ENCODE measurements at places on chromosomes 6 and 20.

GRCh38 chr20:21048841-21049273 lies 57.3 kb downstream of the LINC00237 start:
- peak; percentile 66 for DNase-seq

DNA sequence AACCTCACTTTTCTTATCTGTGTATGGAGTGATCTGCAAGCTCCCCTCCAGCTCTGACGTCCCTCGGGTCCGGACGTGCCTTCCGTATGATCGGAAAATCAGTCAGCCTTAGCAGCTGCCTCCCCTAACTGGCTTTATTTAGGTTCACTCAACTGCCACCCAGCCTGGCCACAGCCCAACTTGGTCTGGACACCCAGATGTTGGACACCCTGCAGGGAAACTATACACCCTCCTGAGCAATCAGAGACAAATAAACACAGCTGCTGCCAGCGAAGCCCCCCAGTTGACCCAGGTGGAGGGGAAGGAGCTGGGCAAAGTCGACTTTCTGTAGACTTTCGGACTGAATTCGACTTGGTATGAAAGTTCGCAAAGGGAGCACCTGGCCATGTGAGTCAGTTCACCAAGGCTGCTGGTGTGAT lies 28.9 kb downstream of the TBC1D7 start:
- DNase-seq, result no peak

DNA sequence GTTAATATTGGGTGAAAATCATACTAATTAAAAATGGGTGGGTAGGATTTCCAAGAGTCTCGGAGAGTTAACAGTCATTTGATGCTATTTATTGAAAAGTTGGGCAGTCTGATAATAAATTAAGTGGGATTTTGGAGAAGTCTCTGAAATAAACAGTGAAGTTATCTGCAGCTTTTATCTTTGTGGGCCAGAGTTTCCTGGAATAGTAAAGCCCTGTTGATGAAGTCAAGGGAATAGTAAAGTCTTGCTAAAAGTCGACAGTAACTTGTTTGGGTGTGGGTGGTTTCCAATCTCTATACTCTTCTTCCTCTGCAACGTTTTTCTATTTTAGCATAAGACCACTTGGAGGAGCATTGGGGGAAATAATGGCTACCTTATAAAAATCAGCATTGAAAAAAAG lies 493.6 kb downstream of the EPM2A start:
- DNase-seq, result no peak

- no peak for DNase-seq
Observed at GRCh38 chr6:125499535-125499934, 197.8 kb upstream of the HDDC2 start.

DNA sequence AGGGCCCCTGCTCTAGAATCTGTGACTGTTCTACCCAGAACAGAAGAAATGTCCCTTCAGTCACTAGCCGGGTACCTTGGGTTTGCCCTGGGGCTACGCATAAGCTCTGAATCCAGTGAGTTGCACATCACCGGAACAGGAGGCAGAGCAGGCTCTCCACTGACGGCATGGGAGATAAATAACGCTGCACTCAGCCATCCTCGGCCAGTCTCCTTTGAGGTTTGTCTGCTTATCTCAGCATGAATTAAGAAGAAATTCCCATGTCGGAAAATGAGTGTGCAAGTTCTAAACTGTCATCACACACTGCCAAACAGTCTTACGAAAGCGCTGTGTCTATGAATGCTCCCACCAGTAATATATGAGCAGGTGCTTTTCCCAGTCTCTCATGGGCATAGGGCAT lies 90.8 kb downstream of the FAM50B start:
- DNase-seq, result no peak

DNA sequence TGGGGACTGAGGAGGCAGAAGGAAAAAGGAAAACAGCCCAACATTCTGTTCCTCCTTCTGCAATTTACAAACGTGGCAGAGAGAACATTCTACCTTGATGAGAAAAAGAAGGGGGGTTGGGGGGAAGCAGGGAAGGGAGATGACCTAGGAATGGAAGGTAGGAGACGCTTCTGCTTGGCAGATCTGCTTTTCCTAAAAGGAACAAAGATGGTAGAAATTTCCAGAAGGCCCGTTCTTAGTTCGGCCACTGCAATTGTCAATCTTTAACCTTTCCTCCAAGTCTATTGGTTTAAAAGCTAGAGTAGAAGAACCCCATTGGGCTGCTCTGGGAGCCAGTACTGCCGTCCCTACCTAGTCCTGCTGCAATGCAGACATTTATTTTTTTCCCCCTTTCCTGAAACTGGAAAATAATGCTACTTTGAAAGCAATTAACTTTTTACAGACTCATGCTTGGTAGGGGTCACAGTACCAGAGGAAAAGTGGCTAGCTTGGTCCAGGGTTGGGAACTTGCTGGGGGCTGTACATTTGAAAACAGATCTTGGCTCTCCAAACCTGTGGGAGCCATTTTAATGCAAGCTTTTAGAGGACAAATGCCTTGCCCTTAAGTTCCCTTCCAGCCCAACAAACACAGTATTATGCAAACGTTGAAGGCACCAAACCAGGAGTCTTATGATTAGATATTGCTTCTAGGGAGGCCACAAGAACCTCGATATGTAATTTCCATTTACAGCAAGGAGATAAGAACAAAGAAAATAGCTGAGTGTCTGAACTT lies 2.6 kb downstream of the ZMYND8 start:
- DNase-seq, result no peak

DNA sequence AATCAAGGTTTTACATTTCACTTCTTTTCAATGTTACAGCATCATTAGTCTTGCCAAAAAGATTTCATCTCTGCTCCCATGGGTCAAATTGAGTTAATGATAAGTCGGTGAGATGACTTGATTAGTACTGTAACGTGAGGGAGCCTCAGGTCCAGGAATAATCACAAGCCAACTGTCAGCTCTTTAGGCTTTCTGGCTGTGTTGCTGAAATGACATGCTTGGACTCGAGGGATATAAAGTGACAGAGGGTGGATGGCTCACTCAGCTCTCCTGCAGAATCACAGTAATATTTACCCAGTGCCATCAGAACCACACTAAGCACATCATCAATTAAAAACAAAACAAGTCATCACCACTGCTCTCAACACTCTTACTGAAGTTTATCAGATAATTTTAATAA lies 196.2 kb upstream of the THEMIS start:
- no peak for DNase-seq

GRCh38 chr6:108309844-108310243 lies 15.0 kb downstream of the AFG1L start:
- DNase-seq, result no peak

GRCh38 chr6:115634887-115635286 lies 425.8 kb downstream of the FRK start:
- no peak for DNase-seq

DNA sequence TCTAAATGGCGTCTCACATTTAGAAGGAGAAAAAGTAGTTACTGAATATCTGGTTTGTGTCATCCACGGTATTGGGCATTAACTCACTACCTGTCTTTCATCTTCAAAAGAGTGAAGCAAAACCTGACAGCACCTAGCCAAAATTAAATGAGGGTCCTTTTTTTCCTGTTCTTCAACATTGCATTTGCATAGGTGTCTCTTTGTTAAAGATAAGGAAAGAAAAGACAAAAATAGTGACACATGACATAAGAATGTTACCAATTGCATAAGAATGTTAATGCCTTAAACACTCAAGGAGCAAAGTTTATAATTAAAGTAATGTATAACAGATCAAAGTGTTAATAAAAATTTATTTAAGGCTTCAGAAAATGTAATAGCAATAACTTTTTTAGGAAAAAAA lies 61.4 kb upstream of the MANEA start:
- no peak for DNase-seq

DNA sequence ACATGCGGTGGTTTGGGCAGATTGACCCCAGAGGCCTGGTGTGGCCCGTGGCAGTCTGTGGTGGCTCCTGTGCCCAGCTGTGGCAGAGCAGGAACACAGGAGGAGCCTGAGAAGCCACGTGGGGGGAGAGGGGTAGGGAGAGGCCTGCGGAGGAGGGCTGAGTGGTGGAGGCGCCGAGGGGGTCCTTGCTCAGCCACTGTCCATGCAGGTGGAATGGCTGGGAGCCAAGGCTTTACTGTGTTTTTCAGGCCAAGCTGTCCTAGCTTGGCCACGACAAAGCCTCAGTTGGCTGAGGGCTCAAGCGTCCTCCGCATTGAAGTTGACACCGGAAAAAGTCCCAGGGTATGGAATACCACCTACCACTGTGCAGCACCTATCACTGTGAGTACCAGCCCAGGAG lies 107.0 kb downstream of the VEGFA start:
- no peak for DNase-seq

DNA sequence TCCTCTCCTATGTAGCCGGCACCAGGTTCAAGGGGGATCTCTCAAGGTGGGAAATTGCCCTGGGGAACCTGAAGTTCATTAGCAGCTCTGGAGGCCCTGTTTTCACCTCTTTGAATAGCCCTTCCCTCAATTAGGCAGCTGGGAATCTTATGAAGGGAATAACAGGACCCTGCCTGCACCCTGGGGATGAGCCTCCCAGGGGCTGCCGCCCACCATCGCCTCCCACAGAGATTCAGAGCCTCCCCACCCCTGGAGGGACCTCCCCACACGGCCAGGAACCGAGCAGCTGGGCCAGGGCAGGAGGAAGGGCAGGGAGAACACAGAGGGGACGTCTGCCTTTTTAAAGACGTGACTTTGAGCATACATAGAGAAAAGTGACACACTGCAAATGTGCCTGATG lies 4.6 kb upstream of the EEF1A2 start:
- no peak for DNase-seq

DNA sequence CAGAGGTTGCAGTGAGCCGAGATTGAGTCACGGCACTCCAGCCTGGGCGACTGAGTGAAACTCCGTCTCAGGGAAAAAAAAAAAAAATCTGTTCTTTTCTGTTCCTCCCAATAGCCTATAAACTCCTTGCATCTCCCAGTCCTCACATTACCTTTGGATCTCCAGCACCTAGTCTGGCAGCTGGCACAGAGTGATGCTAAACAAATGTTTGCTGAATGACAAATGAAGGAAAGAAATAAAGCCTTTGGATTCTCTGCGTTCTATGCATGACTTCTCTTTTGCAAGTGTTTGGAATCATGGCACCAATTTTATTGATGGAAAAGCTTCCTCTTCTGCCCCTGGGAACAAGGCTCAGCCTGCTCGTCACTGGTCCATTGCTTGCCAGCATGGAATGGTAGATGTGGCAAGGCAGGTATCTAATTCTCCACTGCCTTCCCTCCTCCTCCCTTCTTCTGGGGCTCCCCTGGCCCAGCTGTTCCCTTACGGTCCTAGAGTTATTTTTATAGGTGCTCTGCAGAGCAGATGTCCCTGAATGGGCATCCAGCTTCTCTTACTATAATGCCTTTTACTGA lies 53.6 kb upstream of the FYN start:
- no peak for DNase-seq

DNA sequence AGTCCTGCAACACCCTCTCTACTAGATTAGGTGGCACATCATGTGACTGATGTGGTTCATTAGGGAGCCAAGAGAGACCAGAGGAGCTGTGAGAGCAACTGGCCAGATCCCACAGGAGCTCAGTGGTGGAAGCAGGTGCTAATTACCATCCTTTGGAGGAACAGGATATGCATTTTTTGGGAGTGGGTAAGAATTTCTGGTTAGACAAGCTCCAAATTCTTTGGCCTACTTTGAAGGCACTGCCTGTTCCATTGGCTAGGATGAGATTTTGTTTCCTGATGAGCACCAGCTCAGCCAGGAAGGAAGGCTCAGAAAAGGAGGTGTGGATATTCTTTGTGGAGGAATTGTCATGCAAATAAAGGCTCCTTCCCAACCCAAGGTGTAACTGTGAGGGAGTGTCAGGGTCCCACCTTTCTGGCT lies 130.3 kb upstream of the BMP2 start:
- no peak for DNase-seq
